ENCODE measurements at places on chromosomes 2 and 18.

DNA sequence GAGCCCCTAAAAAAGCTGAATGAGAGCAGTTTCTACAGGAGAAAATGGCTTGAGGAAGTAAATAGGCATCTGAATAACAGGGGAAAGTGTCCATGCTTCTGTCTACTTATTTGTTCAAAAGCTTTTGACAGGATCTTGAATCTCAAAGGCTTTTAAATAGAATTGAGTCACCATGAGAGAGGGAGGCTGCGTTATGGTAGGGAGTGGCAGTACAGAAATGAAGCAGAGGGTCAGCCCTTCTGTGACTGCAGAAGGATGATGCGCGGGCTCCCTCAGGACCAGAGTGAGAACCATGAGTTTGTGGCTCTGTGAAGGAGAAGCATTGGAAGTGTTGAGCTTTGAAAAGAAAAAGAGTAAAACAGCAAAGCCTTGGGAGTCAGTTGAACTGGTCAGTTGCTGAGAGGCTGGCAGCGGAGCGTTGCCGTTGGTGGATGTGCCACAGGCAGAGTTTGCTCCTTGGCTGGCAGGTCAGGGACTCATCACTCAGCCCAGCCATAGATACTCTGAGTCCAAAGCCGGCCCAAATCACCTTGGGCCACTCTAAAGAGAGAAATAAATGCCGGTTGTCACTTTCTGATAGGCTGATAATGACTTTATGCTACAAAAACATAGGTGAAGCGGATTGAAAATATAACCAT, 17.4 kb downstream of the COPS7B start:
- DNase-seq = no peak

DNA sequence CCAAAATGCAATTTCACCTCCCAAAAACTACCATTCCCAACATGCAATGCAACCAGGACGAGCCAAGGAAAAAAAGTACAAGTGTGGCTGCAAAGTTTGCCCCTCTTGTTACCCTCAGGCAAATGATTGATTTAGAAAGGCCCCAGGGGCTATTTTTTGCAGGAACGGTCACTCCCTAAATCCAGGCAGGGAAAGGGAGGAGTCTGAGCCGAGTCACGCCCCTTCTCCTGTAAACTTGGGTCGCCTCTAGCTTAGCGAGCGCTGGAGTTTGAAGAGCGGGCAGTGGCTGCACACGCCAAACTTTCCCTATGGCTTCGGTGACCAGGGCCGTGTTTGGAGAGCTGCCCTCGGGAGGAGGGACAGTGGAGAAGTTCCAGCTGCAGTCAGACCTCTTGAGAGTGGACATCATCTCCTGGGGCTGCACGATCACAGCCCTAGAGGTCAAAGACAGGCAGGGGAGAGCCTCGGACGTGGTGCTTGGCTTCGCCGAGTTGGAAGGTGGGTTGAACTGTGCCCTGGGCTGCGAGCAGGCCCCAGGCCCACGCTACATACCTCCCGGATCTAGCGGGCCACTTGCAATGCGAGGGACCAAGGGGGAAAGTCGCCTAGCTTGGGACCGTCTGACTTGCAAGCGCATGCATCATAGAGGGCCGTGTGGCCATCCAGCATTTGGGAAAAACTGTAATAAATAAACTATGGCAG, at the start of gene GALM:
Gene GALM, plus strand, starts transcription at position 261 of the 702 bp plus-strand sequence. Its CDS starts 48 bp downstream, at position 309.
- DNase-seq = no peak

DNA sequence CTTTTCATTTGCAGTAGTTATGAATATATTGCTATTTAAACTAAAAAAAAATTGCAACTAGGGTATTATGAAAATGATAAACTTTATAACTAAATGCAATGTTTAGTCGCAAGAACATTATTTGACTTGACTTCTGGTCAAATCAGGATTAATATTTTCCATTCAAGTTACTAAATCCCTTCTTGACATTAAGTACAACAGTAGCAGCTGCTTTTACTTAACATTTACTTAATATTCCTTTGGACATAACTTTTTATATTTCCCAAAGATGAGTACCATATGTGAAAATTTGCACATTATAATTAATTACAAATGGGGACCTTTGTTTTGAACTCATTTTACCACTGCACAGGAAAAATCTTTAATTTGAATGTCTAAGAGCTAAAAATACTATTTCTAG, 74.0 kb downstream of the PMS1 start:
- no peak for DNase-seq

DNA sequence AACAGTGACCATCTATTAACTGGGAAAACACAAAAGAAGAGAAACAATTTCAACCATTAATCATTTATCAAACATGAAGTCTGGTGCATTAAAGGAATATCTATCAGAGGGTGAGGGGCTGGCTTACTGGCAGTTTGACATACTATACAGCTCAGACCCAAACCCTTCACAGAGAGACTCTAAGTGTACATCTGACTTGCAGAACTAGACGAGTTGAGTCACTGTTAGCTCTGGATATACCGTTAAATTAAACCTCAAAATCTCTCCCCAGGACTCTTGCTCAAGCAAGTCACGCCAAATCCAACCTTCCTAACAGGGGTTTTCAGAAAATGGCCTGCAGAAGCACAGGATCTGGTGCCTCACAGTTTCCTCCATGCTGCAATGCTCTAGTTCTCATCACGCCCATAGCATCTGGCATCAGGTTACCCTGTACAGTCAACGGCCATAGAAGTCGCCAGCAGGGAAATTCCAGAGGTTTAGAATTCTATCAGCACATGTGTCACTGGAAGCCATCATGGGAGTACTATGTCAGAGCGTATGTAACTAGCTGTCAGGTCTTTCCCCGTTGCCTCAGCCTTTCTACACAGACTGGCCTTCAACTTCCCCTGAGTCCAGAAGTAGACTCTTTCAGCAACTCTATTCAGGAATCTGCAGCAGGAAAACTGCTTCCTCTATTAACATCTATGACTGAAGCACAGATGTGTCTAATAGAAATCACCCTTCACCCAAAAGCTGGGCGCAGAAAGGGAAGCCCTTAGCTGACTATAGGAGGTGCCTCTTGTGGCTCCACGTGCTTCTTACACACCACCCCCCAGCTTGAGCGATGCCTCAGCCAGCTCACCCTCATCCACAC, 9.3 kb downstream of the TGOLN2 start:
- no peak for DNase-seq
